Occipital lobe (tissue), 3 donors: ENCODE measurements at places on chromosomes 1 and 21. TPM values are rescaled to one million over a fixed set of nuclear protein-coding genes. Genes with fewer than 3 reads are reported as not detected.

DNA sequence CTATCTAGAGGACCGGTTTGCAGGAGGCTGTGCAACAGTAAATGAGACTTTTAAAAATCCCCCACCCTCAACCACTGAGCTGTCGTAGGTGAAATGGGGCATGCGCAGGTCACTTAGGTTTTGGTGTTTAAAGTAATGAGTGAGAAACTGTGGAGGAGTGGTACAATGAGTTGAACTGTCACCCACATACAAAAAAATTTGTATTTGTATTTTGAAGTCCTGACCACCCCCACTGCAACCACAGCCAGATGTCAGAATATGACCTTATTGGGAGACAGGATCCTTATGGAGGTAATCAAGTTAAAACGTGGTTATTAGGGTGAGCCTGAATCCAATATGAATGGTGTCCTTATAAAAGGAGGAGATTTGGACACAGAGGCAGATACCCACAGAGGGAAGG lies 1.6 kb upstream of the IRF6 start:
- no peak for DNase-seq

Gene UTS2
- not detected for total RNA-seq

DNA sequence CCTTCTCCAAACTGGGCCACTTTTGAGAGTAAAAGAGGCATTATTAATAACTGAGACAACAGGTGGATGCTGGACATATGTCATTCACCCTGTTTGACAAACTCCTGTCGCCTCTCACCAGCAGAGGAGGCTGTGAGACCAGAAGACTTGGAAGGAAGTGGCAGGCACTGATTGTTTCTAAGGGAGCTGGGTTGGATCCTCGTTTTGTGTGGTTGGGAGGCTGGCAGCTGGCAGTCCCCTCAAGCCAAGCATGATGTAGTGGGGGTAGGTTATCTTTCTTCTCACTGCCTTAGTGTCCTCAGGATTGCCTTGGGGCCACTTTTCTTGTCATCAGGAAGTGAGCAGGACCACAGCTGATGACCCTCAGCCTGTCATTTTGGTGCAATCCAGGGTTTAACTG lies 86.5 kb upstream of the KCNJ15 start:
- no peak for DNase-seq

- no peak for DNase-seq
Measured at GRCh38 chr21:35232545-35233176, 183.6 kb upstream of the RUNX1 start.

DNA sequence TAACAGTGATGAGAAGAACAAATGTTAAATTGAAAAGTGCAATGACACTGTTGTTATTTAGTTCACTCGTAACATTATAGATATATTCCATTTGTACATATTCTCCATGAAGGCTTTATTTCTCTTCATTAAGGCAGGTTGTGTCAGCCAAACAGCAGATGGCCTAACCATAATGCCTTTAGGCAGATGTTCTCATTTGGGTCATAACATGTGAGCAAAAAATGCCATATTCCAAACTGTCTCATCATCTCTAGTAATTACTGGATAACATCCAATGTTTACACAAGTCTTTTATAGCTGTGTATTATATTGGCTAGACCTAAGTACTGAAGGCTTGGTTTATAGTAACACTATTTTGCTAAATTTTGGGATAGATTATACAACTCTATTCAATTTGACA lies 87.2 kb upstream of the CHODL start:
- DNase-seq, result no peak

- peak; percentile 75 for DNase-seq
Measured at GRCh38 chr1:33349778-33350610, 29.1 kb upstream of the A3GALT2 start.

- DNase-seq, result no peak
Measured at GRCh38 chr1:29352719-29353420, 116.5 kb downstream of the PTPRU start.

GRCh38 chr1:29393451-29393826 lies 157.1 kb downstream of the PTPRU start:
- no peak for DNase-seq

DNA sequence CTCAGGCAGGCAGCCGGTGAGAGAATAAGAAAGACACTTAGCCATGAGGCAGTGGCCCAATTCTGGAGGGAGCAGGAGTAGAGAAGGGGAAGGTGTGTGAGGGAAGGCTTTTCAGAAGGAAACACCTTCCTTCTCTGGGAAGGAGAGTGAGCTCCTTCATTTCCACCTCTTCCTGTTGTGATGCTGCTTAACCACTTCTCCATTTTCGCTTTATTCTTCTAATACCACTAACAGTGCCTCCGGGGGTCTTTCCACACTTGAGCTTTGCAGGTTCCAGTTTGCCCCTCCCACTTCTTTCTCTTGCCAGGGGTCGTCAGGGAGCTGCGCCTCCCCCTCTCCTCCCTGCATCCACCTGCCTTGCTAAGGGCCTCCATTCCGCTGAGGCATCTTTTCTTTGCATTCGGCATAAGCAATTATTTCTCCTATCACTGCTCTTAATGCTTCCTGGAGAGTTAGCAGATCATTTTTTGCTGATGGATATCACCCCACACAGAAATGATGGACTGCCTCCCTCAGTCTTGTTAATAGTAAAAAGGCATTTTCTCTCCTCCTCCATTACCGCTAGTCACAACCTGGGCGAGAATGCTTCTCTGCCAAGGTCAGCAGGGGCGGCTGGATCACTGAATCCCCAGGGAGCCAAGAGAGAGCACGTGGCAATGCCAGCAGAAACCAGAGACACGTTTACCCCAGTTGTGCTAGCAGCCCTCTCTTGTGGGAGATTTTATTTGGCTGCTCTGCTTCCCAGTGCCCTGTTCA lies 74.8 kb downstream of the ELAVL4 start:
- DNase-seq, result no peak
